ENCODE measurements at places on chromosomes 6 and 20. TPM values are rescaled to one million over a fixed set of nuclear protein-coding genes. Genes with fewer than 3 reads are reported as not detected.

DNA sequence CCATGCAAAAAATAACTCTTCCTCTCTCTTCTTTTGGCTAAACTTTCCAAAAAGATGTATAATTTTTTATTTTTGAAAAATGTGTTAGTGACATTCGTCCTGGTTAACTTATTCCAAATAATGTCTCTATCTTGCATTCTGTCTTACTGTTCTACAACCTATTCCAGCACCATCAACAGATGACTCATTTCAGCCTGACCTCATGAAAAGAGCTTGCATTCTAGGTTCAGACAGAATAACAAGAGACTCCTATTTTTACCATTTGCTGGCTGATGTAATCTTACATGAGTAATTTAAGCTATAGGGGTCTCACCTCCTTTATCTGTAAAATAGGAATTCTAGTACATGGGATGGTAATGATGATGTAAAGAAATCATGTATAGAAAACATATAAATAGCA is 109.0 kb downstream of the FUT9 start:
- no peak for DNase-seq

The IFT52 gene
- 17.9 TPM for total RNA-seq

DNA sequence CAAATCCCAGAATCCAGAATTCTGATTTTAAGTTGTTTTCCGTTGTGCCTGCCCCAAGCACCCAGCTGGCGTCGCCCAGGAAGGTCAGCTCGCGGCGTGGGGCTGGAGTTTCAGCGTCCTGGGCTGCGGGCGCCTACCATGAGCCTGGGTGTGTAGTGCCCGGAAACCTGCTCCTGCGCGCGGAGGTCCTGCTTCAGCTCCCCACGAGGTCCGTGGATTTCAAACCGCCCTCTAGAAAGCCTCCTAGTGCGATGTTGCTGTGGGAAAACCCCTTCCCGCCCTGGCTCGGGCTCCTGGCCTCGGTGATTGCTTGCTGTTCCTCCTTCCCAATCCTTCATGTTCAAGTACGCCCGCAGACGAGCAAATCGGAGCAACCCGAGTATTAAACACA is 51.3 kb upstream of the NRN1 start:
- no peak for DNase-seq

DNA sequence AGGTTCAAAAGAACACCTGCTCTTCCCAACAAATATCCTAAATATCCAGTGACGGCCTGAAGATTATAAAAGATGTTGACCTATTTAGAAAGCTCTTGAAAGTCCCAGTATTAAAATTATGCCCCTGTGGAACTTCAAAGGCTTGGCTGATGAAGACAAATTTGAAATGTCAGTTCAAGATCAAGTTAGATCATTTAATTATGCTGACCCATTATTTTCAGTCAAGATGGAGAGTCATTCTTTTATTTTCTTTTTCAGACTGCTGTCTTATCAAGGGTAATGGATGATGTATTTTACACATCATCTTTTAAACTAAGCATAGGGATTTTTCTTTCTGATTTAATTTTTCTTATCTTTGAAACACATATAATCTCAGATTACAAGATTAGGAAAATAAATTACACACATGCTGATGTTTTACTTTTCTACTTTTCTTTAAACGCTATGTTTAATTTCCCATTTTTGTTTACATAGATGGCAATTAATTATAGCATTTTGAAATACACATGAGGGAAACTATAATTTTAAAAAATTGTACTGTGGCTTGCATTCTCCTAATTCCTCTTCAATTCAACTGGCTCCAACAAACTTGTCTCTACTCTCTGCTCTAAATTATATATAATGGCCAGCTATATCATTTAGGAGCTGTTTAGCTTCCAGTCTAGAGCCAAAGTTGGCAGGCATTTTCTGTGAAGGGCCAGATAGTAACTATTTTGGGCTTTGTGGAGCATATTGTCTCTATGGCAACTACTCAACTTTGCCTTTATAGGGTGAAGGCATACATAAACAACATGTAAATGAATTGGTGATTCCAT is 123.7 kb downstream of the RCAN2 start:
- DNase-seq: no peak

GRCh38 chr6:76633259-76633658 is 560.8 kb upstream of the IMPG1 start:
- DNase-seq: no peak

GRCh38 chr20:59697068-59697467 is 92.7 kb downstream of the PHACTR3 start:
- no peak for DNase-seq

DNA sequence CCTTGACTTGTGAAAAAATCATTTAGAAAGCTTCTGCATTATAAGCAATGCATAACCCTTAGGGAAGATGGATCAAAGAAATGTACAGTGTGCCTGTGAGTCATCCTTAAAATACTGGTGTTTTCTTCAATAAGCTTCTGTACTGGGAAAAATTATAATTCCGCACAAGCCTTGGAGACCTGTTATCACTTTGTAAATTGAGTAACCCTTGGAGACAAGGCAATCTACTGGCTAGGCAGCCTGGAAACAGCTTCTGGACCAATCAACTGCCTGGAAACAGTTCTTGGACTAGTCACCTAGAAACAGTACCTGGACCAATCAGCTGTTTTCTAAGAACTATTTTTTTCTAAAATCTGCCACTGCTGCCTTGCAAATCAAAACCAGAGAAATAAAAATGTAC is 25.8 kb upstream of the RNGTT start:
- DNase-seq: no peak

DNA sequence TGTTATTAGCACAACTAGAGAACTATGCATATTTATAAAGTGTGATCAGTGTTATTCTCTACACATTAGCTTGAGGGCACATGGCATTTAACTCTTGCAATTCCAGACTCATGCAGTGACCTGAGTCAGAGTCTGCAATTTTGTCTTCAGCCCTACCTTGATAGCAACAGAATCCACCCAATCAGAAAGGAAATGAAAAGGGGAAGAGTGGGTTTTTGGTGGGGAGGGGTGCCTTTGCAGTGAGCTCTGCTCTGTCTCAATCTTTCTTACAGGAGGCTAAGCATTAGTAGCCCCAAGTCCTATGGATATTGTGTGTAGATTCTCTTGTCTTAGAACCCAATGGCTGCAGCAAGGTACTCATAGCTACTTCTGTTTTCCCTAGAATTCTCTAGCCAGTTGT is 489.2 kb downstream of the DHX35 start:
- no peak for DNase-seq

DNA sequence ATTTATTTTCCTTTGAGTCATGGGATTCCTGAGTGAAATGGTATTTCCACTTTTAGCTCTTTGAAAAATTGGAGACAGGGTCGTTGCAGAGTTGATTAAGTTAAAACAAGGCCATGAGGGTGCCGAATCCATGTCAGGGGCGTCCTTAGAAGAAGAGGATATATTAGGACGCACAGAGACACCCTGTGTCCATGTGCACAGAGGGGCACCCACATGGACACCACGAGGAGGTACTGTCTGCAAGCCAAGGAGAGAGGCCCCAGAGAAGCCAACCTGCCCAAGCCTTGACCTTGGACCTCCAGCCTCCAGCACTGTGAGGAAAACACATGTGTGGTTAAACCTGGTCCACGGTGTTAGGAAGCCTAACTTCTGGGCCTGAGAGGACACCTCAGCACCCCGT is 113.9 kb upstream of the THBS2 start:
- no peak for DNase-seq

GRCh38 chr6:30007132-30007764 is 53.8 kb upstream of the POLR1H start:
- no peak for DNase-seq

DNA sequence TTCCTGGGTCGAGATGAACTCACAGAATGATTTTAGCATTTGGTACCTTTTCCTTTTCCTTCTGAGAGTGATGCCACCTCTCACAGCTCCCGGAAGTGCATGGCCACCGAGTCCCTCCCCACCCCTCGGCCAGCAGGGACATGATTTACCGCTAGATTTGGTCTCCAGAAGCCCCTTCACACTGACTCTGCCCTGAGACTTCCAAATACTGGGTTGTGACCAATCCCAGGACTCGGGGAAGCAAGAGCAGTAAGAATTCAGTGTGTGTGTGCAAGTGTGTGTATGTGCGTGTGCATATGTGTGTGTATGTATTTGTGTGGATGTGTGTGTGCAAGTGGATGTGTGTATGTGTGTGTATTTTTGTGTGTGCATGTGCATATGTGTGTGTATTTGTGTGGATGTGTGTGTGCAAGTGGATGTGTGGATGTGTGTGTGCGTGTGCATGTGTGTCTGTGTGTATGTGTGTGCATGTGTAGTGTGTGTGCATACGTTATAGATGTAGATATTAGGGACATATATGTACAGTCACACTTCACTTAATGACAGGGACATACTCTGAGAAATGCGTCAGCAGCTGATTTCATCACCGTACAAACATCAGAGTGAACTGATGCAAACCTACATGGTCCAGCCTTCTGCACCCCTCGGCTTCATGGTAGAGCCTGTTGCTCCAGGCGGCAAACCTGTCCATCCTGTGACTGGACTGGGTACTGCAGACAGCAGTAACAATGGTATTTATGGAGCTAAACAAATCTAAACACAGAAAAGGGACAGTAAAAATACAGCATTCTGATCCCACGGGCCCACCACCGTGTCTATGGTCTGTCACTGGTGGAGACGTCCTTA is 374.5 kb downstream of the TAF4 start:
- DNase-seq: no peak

The ADAM33 gene
- total RNA-seq: 13.6 TPM

DNA sequence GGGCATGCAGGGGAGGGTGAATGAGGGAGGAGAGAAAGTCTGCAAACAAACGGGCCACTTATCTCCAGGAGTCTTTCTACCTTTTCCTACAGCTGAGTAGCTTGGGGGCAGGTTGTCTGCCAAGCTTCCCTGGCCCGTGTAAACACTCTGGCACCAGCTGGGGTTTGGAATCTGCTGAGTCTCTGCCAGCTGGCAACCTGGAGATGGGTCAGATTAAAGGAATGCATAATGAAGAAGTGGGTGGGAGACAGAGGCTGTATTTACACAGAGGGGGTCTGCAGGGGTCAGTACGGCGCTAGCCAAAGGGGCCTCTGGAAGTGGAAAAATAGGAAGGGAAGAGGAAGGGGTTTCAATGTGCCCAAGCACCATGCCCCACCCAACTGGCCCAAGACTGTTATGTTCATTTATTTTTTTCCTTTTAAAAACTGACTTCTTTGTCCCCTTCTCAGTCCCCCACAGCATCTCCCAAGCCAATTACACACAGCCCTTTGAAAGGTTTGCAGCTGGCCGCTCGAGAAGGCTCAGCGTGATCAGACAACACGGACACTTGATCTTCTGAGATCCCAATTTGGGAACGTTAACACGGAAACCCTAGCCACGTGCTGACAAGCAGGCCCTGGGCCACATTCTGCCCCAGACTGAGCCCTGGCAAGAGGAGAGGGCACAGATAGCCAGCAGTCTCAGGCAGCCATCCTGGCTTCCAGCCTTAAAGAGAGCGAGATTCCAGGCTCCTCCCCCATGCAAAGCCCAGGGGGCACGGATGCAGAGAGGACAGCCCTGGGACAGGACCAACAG is 25.2 kb downstream of the TRAM2 start:
- no peak for DNase-seq

DNA sequence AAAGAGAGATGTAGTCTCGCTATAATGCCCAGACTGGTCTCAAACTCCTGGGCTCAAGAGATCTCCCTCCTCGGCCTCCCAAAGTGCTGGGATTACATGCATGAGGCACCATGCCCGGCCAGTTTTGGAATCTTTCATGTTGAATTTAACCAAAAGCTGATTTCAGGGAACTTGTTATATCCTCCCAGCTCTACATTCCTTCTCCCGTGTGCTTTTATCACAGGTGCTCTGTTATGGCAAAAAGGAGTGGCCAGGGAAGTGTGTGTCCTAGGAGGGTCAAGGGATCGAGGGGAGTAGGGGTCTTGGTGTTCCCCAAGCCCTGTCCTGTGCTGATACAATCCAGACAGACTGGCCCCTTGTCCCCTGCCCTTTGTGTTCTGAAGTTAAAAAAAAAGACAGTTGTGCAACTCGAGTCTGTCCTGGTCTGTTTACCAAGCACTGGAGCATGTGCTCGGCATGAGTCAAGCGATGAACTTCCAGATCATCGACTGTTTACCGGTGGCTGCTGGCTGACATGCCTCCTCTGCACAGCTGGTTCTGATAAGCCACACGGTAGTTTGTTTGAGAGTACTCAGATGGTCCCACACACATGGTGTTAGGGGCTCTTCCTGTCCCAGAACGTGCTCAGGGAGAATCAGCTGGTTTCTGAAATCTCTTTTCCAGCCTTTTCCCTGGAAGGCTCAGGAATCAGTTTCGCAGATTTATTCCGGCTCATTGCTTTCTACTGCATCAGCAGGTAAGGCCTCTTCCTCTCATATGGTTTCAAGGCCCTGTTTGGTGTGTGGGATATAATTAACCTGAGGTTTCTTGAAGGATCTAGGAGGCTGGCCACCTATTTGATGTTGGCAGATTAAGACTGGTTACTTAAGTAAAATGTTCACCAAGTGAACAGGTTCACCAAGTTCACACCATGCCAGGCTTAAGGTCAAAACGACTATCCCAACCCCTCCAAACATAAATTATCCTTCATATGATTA is 52.6 kb upstream of the NAA20 start:
- no peak for DNase-seq

DNA sequence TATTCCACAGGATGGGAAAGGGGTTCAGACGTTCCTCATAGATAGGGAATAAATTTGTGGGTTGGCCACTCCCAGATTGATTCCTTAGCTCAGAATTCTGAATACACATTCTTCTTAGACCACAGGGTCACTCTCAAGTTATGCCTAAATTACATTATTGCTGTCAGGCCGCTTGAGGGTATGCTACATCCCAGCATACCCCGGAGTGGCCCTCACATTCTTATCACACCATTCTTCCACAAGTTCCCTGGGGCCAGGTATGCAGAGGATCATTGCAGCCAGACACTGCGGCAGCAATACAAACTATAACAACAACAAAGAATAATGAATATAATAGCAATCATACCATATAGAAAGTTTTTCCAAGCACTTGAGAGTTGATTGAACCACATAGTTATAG is 237.9 kb upstream of the SOX4 start:
- DNase-seq: no peak

DNA sequence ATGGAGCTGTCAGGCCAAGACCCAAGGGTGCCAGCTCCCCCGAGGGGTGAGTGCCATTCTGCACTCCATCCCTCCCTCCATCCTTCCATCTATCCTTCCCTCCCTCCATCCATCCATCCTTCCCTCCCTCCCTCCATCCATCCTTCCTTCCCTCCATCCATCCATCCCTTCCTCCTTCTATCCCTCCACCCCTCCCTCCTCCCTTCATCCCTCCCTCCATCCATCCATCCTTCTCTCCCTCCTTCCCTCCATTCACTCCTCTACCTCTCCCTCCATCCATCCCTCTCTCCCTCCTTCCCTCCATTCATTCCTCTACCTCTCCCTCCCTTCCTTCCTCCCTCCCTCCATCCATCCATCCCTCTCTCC is 41.3 kb upstream of the MRGBP start:
- no peak for DNase-seq

The TFAP2A gene
- 0.22 TPM for total RNA-seq

The BRPF3 gene
- total RNA-seq: 64.3 TPM

The TNNC2 gene
- 1.7 TPM for total RNA-seq
